ENCODE measurements at places on chromosomes 13 and 19.

GRCh38 chr13:58655086-58655485, 1023.5 kb downstream of the PCDH17 start:
- no peak for DNase-seq

GRCh38 chr13:21360463-21360862, 98.6 kb downstream of the ZDHHC20 start:
- DNase-seq = no peak

GRCh38 chr13:35741657-35742056, 265.2 kb upstream of the MAB21L1 start:
- DNase-seq = no peak

DNA sequence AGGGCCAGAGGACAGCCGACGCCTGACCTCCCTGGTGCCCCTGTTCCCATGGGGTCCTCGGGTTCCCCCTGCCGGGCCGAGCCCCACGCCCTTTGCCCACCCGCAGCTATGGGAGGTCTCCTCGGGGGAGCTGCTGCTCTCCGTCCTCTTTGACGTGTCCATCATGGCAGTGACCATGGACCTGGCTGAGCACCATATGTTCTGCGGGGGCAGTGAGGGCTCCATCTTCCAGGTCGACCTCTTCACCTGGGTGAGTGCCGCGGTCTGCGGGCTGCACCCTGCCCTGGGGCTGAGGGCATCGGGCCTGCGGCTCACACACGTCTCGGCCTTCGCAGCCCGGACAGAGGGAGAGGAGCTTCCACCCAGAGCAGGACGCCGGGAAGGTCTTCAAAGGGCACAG, 6.6 kb downstream of the WDR18 start:
- no peak for DNase-seq

GRCh38 chr13:71320452-71320851, 546.6 kb downstream of the DACH1 start:
- peak; percentile 69 for DNase-seq

GRCh38 chr19:55441692-55442321, 1.3 kb downstream of the SHISA7 start:
- DNase-seq = peak; percentile 94

DNA sequence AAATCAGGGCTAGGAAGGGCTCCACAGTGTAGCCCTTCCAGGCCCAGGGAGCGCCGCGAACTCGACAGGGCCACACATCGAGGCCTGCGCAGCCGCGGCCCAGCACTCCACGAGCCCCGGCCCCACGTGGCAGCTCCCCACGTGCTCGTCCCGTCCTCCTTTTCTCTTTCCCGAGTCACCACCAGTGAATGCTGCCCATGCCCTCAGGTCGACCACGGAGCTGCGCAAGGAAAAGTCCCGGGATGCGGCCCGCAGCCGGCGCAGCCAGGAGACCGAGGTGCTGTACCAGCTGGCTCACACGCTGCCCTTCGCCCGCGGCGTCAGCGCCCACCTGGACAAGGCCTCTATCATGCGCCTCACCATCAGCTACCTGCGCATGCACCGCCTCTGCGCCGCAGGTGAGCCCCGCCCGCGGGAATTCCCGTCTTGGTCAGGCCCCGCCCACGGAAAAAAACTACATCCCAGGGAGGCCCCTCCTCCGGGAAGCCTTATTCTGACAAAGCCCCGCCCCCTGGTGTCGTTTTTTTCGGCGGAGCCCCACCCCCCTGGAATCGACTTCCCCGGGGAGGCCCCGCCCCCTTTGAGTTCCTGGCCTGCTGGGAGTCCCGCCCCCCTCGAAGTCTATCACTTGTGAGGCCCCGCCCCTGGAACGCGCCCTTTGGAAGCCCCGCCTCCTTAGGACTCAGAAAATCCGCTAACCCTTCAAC, 7.0 kb downstream of the HIF3A start:
- DNase-seq = peak; percentile 35

- peak; percentile 81 for DNase-seq
Observed at GRCh38 chr13:100347968-100348367, 240.6 kb downstream of the GGACT start.

DNA sequence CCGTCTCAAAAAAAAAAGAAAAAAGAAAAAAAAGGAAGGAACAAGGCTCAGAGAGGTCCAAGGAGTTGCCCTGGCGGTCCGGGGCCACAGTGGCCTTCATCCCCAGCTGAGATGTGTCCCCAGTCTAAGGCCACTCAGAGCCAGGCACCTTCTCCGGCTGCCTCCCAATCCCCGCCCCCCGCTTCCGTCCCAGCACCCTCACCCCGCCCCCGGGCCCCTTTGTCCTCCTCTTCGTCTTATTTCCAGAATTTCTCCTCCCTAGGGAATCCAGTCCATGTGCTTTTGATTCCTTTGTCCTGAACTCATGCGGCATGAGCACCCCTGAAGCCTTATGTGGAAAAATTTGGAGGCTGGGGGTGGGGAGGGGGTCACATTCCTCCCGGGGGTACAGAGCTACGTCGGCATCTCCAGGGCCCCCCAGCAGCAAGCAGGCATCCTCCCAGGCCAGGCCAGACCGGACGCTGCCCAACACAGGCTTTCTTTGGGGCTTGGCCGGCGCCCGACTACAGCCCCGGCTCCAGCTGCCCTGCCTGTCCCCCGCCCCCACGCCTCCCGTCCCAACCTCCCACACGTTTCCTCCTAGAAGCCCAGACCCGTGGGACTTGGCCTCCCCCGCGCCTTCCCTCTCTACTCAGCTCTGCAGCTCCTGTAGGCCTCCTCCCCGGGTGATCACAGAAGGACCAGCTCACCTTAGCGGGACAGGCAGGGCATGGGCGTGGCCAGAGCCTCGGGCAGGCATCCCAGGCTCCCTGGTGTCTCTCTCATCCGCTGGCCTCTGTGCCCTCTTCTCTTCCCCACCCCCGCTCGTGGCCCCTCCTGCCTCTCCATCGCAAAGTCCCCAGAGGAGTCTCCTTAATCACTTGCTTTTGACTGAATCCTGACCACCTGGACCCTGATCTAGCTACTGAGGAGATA, 17.8 kb upstream of the ADGRE5 start:
- DNase-seq = peak; percentile 79

- no peak for DNase-seq
Observed at GRCh38 chr13:66565279-66565678, 664.9 kb downstream of the PCDH9 start.

GRCh38 chr13:40381935-40382764, 284.3 kb downstream of the FOXO1 start:
- DNase-seq = no peak
